ENCODE measurements at places on chromosomes 1 and 21. TPM values are rescaled to one million over a fixed set of nuclear protein-coding genes. Genes with fewer than 3 reads are reported as not detected.

DNA sequence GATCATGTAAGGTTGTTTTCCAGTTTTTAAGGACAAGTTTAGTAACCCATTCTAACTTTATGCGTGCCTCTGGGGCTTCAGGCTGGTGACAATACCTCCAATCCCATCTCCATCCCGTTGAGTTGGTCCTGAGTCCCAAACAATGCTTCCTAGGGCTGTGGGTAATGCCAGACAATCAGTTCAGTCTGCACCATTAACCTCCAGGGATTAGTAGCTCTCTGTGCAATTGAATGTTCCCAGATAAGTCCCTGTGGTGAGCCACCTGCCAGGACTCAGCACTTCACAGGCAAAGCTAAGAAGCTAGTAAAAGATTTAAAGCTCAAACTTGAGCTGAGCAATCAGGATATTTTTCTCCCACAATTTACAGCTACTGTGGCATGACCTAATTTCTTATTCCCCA lies 462.2 kb upstream of the PTBP2 start:
- no peak for DNase-seq

GRCh38 chr1:15152318-15153183 lies 996 bp upstream of the TMEM51 start:
- DNase-seq = peak; percentile 81

SLC41A1 gene
- 7.2 TPM for total RNA-seq

ZCCHC17 gene
- 70.5 TPM for total RNA-seq

- DNase-seq = no peak
Observed at GRCh38 chr1:76764638-76765454, 102.4 kb upstream of the ST6GALNAC5 start.

NUDT4B gene
- 60.8 TPM for total RNA-seq

DNA sequence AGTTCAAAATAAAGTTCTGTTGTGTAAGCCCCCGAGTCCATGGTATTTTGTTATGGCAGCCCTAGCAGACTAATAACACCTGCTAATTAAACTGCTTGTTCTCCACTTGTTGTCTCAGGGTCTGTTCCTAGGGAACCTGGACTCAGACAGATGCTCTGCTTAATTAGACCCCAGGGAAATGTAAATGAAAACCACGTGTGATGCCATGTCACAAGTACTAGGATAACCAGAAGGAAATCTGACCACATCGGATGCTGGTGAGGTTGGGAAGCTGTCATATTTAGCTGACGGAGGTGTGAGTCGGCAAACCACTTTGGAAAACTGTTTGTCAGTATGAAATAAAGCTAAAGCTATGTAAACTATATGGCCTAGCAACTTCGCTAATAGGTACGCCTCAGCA lies 19.6 kb downstream of the EDN2 start:
- no peak for DNase-seq

DNA sequence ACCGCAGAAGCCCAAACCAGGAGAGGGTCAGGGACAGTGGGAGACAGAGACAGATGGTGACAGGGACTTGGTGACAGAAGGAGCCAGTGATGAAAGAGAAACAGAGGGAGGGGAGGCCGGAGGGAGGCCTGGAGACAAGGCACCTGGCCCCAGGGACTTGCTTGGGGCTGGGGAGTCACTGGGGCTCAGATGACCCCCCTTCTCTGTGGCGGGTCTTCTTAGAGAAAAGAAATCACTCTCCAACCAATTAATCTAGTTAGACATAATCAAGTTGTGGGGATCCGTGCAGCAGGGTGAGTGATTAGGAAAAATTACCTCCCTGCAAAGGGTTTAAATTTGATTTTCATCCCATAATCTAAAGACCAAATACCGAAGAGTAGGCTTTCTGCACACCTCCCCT lies 519.8 kb downstream of the PTPRU start:
- DNase-seq = no peak

DNA sequence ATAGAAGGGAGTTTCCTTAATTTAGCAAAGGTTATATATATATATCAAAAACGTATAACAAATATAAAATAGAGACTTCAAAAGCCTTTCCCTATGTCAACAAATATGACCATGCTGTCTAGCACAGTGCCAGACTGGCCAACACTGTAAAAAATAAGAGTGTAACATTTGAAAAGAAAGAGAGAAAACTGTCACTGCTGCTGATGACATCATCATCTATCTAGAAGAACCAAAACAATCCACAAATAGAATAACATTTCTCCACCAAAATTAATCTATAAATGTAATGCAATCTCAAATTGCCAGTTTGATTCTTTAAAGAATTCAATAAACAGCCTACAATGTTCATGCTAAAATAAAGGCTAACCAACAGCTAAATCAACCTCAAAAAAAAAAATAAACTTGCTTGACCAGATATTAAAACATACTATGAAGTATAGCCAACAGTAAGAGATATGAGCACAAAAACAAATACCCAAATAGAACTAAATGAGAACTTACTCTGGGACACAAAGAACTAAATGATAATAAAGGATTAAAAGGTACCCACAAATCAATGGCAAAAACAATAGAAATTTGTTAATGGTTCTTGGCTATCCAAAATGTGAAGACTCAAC lies 50.2 kb downstream of the ENAH start:
- no peak for DNase-seq

DNA sequence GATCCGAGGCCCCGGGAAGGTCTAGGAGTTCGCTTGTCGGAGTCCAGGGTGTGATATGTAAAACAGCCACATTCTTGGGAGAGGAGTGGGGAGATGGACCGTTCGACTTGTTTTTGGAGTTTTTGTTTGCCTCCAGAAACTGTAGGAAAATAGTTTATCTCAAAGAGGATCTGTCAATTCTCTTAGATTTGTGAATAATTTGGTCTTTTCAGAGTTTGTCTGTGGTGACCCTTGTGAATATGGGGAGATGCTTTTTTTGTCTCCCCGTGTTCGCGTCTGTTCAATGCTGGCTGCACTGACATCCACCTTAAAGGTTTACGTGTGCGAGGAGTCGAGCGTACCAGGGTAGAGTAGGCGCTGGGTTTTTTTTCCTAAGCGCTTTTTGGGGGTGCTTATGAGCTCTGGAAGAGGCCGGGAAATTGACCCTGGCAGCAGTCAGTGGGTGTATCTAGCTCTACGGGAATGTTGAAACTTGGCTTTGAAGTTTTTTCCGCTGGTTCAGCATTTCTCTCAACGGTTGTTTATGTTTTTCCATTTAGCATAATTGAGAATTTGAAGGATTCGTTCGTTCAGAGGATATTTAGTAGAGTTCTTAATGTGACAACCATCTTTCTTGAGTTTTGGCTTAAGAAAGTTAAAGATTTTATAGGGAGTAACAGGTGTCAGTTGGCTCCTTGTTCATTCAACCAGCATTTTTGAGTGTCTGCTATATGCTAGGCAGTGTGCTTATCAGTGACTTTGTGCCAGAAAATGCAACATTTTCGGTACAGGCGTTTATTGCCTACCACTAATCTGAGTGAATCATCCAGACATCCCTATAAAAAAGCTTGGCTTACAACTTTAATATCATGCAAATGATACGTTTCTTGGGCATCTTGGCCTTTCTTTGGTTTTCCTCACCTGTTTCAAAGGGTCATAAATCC lies 1.2 kb downstream of the SZRD1 start:
- DNase-seq = no peak

DNA sequence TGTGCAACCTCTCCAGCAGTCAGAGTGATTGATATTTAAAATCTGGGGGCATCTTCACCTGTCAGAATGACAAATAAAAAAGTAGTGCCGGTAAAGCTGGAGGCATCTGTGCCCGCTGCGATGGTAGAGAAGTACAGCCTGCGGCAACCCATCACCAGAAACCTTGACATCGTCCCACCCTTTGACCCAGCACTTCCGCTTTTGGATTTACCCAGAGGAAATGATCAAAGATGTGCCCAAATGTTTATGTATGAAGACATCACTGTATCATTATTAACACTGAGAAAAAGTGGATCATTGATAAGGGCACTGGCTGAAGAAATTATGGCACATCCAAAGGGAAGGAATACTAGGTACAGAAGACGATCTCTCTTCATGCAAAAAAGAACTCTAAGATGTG lies 96.0 kb downstream of the PGBD5 start:
- DNase-seq = no peak

PCBP3 gene
- total RNA-seq = 0.23 TPM

DNA sequence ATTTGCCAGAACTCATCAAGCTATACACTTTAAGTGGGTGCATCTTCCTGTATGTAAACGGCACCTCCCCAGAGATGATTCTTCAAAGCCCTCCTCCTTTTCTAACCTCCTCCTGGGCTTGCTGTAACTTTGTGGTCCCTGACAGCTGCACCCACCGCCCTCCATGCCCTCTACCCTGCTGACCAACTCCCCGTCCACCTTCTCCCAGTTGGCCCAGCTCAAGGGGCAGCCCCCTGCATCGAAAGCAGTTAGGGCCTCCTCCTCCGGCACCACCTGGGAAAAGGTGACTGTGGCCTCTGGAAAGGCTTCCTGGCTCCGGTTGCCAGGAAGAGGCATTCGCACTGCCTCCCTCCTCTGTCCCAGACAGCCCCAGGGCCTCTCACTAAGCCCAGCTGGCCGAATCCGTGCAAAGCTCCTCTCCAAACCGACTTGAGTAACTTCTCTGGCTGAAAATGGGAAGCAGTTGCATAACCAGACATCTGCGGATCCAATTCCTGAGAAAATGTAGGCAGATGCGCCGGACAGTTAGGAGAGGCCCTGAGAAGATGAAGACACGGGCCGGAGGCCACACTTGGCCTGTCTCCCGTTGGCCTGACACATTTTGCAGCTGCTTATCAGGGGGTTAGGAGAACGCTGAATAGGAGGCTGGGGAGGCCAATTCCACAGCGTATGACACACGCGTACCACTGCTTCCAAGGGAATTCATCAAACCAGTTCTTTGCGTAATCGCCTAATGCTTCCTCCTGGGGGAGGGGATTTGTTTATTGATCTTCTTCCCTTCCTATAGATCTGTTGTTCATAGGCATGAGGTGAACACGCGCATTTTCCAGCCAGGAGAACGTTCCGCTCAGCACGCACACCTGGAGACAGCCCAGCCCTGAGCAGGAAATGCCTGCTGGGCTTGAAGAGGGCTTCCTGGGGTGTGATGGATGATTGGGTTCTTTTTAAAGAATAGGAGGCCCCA lies 48.7 kb upstream of the COL6A2 start:
- peak; percentile 100 for DNase-seq

GRCh38 chr1:246602194-246602593 lies 35.9 kb downstream of the CNST start:
- DNase-seq = no peak

GRCh38 chr1:21117597-21118001 lies 59.1 kb downstream of the EIF4G3 start:
- DNase-seq = no peak

- DNase-seq = no peak
Observed at GRCh38 chr1:40782371-40782956, 1.1 kb upstream of the KCNQ4 start.

DNA sequence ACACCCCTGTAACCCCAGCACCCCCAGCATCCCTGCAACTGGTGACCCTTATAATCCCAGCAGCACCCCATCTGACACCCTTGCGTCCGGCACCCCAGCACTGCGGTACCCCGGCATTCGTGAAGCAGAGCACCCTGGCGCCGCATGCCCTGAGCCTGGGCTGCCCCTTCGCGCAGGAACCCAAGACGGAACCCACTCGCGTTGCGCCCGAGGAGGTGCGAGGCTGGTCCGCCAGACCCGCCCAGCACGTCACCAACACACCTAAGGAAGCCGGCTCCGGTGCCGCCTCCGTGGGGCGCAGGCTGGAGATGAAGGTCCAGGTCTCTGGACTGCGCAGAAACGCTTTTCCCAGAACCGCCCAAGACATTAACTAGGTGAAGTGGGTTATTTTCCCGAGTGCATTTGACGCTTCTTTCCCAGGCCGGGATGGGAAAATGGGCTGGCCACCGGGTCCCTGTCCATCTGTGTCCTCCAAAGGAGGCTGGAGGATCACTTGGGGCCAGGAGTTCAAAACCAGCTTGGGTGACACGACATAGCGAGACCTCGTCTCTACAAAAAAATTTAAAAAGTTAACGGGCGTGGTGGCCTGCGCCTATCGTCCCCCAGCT lies 15.9 kb upstream of the RNF187 start:
- no peak for DNase-seq

- DNase-seq = no peak
Observed at GRCh38 chr1:191886977-191887376, 271.3 kb upstream of the RGS18 start.

PGLYRP3 gene
- total RNA-seq = not detected

GRCh38 chr1:169109561-169110134 lies 3.2 kb downstream of the ATP1B1 start:
- no peak for DNase-seq

GRCh38 chr1:2470290-2471158 lies 5.6 kb upstream of the PLCH2 start:
- no peak for DNase-seq

DNA sequence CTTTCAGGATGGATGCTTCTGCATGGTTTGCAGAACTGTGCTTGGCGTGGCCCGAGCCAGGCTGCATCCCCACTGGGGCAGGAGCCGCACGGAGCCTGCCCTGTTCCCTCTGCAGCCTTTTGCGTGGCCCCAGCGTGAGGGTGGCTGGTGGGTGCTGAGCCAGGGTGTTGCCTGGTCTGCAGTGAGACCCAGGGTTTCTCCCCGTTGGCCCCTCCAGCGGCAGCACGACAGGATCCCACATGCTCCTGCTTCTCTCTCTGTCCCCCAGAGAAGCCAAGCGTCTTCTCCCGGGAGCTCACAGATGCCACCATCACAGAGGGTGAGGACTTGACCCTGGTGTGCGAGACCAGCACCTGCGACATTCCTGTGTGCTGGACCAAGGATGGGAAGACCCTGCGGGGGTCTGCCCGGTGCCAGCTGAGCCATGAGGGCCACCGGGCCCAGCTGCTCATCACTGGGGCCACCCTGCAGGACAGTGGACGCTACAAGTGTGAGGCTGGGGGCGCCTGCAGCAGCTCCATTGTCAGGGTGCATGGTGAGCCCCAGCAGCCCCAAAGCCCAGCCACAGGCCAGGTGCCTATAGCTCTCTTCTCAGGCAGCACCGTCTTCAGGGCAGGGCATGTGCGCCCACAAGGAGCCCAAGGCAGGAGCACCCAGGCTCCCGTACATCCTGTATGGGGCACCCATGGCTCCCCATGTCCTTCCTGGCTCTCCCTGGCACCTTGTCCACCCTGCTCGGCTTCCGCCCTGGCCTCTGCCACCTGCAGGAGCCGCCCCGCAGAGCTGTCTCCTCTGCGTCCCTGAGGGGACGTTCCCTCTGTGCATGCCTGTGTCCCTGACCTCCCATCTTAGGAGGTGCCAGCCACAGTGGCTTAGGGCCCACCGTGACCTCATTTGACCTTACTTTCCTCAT lies 78.9 kb downstream of the OBSCN start:
- DNase-seq = no peak

GBP3 gene
- total RNA-seq = 25.0 TPM

- no peak for DNase-seq
Observed at GRCh38 chr1:227654858-227655752, 80.0 kb downstream of the JMJD4 start.
